Hair follicular keratinocyte (primary cell): ENCODE measurements at places on chromosomes 2 and 18. TPM values are rescaled to one million over a fixed set of nuclear protein-coding genes. Genes with fewer than 3 reads are reported as not detected.

PHLPP1 gene
- 6.9 and 7.7 TPM in 2 replicates for total RNA-seq

ADAM17 gene
- total RNA-seq = 22.2 and 26.2 TPM in 2 replicates

TMEM169 gene
- total RNA-seq = under 0.01 and 0.08 TPM in 2 replicates

HTR2B gene
- total RNA-seq = not detected in 2 replicates

CAMKMT gene
- 5.0 and 6.8 TPM in 2 replicates for total RNA-seq

TEKT4 gene
- not detected in 2 replicates for total RNA-seq

STARD6 gene
- not detected in 2 replicates for total RNA-seq

PFN4 gene
- 0.39 TPM in 1 of 2 replicates, not detected in the other for total RNA-seq

GDF7 gene
- not detected in 2 replicates for total RNA-seq

HOXD11 gene
- not detected in 2 replicates for total RNA-seq

ALLC gene
- not detected in 2 replicates for total RNA-seq

CHRND gene
- total RNA-seq = not detected in 2 replicates

IGFBP2 gene
- 2.4 and 52.5 TPM in 2 replicates for total RNA-seq

ZBTB7C gene
- 0.04 and 0.23 TPM in 2 replicates for total RNA-seq

SKA1 gene
- 11.4 and 20.0 TPM in 2 replicates for total RNA-seq

MROH2A gene
- total RNA-seq = 0.38 TPM in 1 of 2 replicates, not detected in the other

C2orf66 gene
- not detected in 2 replicates for total RNA-seq

AP1S3 gene
- total RNA-seq = 16.3 and 19.0 TPM in 2 replicates

ARHGAP28 gene
- total RNA-seq = 0.16 and 0.99 TPM in 2 replicates

SLC4A5 gene
- total RNA-seq = not detected in 2 replicates

AQP12B gene
- not detected in 2 replicates for total RNA-seq
